ENCODE measurements at places on chromosomes 3 and 15.

- no peak for DNase-seq
Measured at GRCh38 chr3:192091831-192092230, 630.9 kb downstream of the PYDC2 start.

DNA sequence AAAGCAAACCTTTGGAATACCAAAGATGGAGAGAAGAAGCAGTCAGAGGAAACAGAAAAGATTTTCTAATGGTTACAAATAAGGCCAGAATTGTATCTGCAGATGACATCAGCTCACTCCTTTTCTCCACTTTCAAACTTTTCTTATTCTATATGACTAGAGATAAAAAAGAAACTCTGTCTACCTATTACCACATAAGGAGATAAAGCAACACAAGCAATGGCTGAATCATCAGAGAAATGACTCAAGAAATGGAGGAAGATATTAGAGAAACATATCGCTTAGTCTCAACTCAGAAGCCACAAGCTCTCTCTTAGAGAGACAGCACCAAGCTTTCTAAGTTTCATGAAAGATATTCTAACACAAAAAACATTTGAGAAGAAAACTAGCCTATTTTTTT, 784.0 kb downstream of the ZPLD1 start:
- DNase-seq = no peak

GRCh38 chr15:39486621-39487457, 94.0 kb upstream of the THBS1 start:
- DNase-seq = no peak

DNA sequence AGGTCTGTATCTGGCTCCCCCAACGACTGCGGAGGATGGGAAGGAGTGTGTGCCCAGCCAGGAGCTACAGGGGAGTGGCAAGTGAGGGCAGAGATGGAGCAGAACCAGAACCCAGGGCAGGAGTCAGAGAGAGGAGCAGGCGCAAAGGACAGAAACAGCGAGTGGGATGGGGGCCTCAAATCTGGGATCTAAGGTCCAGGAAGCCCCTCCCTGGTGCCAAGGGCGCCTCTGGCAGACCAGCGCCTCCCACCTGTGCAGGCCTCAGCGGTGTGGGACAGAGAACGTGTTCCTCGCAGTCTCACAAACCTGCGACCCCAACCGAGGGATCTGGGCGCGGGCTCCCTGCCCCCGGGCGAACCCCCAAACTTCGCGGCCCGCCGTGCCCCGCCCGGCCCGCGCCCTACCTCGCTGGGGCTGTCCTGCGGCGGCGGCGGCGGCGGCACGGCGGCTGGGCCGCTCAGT, 301 bp downstream of the PCBP4 start:
- no peak for DNase-seq

- no peak for DNase-seq
Measured at GRCh38 chr3:182323898-182324297, 469.4 kb upstream of the ATP11B start.

GRCh38 chr3:28050885-28051284, 190.5 kb upstream of the CMC1 start:
- DNase-seq = no peak

GRCh38 chr3:105503191-105503593, 136.5 kb downstream of the ALCAM start:
- DNase-seq = no peak

GRCh38 chr15:39857132-39857531, 62.9 kb downstream of the GPR176 start:
- no peak for DNase-seq

GRCh38 chr3:116064646-116065045, 380.6 kb downstream of the LSAMP start:
- DNase-seq = no peak

DNA sequence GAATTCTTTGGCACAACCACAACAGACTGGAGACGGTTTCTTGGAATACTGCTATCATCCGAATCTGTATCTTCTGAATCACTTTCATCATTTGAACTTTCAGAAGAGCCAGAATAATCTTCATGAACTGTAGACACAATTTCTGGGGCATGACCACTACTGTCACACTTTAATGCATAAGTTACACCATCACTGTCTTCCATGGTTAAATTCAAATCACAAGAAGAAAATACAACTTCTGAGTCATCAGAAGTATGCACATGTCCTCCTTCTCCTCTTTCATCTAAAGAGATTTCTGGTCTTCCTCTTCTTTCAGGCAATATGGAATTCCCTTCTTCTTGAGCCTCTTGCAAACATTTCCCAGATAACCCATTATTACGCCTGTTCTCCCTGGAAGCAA, 42.5 kb downstream of the SETD2 start:
- no peak for DNase-seq

DNA sequence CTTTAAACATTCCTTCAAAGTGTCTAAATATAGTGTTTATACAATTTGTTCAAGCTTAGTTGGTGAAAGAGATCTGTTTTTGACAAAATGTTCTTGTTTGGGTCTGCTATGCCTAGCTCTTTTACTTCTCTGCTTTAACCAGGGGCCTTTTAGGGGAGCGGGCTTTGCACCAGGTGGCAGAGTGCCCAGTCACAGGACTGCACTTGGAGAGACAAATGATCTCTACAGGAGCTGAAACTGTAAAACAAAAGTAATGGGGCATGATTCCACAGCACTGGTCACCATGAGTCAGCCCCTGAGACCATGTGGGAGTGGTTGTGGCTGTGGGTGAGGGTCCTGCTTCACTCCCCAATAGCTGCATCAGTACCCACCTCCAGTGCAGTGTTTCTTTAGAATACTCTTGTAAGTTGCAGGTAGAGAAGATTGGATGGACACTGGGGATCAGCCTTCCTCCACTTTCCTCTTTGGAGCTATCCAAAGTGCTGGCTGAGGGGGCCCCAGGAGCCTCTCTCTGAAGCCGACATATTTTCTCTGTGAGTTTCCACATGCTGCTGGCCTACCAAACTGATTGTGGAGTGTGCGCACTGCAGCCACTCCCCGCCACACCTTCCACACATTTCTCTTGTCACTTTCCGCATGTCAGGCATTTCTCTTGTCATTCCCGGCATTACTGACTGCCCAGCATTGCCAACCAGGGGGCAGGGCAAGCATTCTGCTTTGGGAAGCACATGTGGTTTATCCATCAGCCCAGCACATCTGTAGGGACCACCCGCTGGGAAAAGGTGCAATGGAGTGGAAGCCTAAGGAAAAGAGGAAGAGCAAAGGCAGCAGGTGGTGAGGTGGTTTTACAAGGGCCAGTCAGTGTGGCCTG, 110.0 kb downstream of the EPHB1 start:
- no peak for DNase-seq

GRCh38 chr3:107367353-107367752, 9.9 kb upstream of the CCDC54 start:
- no peak for DNase-seq

DNA sequence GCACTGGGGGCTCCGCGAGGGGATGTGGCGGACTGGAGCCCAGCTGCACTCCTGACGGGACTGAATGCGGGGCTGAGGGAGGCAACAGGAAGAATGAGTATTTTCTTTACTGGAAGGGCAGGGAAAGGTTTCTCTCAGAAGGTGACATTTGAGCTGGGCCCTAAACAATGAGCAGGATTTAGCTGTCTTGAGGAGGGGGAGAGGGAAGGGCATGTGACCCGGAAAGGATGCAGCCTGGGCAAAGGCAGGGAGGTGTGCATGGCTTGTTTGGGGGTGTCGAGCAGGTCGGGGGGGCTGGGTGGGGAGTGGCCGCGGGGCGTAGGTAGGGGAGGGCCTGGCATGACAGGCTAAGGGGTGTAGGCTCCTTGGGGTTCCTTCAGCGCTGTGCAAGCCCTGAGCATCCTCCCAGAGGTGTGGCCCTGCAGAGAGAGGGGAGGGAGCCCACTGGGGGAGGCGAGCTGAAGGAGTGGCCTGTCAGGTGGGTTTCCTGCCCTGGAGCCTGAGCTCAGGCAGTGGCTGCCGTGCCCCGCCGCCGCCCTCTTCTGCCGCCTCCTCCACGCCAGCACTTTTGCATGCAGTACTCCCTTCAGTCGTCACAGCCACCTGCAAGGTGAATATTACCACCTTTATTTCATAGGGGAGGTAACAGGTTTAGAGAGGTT, 17.2 kb upstream of the ANKDD1A start:
- no peak for DNase-seq

DNA sequence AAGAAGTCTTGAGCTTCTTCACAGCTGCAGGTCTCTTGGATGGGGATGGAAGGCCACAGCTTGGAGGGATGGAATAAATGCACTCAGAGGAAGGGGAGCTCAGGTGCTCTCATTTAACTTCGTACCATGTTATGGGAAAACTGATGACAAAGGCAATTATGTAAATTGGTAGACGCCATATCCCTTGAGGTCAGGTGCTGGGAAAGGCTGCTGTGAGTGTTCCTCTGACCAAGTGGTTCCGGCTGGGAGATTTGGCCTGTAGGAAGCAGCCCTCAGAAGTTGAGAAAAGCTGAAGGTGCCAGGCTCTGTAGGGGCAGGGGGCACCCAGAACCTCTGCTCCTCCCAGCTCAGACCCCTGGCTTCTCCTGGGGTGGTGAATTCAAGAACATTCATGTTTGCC, 47.1 kb downstream of the FAH start:
- DNase-seq = no peak

- no peak for DNase-seq
Measured at GRCh38 chr15:27327467-27328025, 356.6 kb downstream of the GABRG3 start.

DNA sequence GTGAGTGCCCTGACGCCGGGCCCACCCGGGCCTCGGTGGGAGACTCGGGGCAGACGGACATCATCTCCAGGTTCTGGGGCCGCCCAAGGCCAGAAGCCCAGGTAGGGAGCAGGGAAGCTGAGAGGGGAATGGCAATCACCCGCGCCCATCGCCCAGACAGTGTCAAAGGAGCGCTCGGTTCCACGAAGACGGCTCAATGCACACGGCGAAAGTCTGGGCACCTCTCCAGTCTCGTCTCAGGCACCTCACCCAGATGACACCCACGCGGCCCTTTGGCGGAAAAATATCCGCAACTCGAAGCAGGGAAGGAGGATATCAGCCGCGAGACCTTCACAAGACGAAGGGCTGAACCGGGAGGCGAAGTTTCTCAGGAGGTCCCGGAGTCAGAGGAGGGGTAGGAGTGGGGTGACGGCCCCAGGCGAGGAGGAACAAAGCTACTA, 916 bp downstream of the IL17RD start:
- DNase-seq = no peak

DNA sequence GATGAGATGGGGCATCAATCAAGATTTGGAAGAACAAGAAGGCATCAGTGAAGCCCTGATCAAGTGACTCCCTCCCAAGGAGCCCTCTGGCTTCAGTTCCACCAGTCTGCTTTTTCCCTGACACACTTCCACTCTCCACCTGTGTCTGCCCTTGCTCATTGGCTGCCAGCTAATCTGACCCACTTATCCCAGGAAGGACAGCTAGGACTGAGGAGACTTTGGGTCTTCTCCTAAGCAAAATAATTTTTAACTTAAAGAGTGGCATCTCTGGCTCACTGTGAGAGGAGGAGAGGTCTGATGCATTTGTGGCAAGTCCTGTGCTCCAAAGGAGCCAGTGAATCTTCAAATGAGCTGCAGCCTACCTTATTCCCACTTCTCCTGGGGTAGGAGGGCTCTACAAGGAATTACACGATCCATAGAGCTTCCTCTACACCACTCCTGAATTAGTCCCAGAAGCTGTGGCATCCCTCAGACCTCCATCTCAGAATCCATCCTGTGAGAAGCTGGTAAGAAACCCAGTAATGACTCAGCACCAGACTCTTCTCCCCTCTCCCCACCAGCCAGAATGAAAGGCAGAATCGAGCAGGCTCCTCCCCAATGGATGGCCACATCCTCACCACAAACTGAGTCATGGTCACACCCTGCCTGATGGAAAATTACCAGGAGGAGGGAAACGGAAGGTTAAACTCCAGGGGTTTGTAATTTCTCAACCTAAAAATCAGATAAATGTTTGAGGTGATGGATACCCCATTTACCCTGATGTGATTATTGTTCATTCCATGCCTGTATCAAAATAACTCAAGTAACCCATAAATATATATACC, 6.3 kb upstream of the PKM start:
- no peak for DNase-seq

GRCh38 chr3:71421475-71421819, 162.1 kb downstream of the FOXP1 start:
- no peak for DNase-seq

DNA sequence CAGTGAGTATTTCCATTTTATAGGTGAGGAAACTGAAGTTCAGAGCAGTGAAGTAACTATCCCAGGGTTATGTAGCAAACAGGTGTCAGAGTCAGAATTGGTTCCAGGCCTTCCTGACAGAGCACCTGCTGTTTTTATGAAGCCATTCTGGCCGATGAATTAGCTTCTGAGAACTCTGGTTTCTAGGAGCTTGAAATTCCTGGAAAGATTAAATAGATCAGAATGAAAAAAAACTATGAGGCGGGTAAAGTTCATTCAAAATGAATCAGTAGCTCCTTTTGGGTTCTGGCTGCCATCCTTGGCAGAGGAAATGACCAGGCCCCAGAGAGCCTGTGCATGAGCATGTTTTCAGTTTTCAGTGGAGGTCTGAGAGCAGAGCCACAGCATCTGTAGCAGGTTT, 59.3 kb upstream of the CFAP161 start:
- no peak for DNase-seq

DNA sequence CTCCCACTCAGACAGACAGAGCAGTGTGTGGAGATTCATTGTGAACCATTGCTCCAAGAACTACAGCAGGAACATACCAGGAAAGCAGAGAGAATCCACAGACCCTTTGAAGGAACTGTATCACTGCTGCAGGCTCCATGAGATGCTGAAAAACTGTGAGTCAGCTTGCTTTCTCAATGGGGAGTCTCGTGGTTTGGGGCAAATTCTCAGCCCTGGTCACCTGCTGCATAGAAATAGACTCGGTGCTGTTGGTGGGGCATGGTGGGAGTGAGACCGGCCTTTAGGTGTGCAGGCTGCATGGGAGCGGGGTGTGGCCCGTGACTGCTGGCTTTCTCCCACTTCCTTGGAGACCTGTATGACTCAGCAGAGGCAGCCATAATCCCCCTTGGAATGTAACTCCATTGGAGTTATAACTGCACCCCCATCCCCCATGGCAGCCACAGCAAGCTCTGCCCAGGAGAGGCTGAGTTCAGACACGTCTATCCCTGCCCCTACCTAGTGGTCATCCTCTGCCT, 35.6 kb downstream of the ALCAM start:
- no peak for DNase-seq

- no peak for DNase-seq
Measured at GRCh38 chr15:73022161-73022560, 30.1 kb upstream of the NEO1 start.

DNA sequence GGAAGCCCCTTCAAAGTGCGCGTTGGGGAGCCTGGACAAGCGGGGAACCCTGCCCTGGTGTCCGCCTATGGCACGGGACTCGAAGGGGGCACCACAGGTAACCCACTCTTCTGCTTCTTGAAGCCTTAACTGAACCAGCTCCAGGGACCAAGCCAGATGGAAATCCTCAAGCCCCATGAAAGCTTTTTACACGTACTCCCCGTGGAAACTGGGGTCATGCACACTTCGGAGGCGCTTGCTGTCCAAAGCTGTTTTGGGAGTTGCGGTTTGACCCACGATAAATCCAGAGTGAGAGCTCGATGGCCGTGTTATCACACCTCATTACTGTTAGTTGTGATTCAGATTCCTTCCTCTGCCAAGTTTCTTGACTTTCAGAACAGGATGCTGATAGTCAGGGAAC, 47.5 kb downstream of the DNASE1L3 start:
- DNase-seq = no peak
